WTC11 (cell line): ENCODE measurements at places on chromosomes 16 and 17. TPM values are rescaled to one million over a fixed set of nuclear protein-coding genes. Genes with fewer than 3 reads are reported as not detected.

VASN gene
- 8.0 to 9.1 TPM (median 8.3 TPM) in 3 replicates for total RNA-seq

TP53TG3C gene
- total RNA-seq = not detected in 3 replicates

TEN1 gene
- total RNA-seq = 15.6 to 18.4 TPM (median 17.2 TPM) in 3 replicates

AANAT gene
- total RNA-seq = 0.17 to 0.57 TPM in 2 of 3 replicates, not detected in the other

NOL3 gene
- total RNA-seq = 8.5 to 10.6 TPM (median 9.7 TPM) in 3 replicates

ATXN7L3 gene
- total RNA-seq = 113 to 124 TPM (median 114 TPM) in 3 replicates

RDM1 gene
- total RNA-seq = 4.7 to 6.4 TPM (median 5.2 TPM) in 3 replicates

MYOCD gene
- 0.78 to 1.2 TPM (median 0.85 TPM) in 3 replicates for total RNA-seq

- DNase-seq = no peak
- H3K36me3 ChIP-seq = no peaks in the 10 kb centered on the region
- H3K4me1 ChIP-seq = peaks cover 3% of the 10 kb centered on the region; the same call in 1 of the 2 replicates
- H3K4me3 ChIP-seq = no peak overlapping the region
- H3K27ac ChIP-seq = no peak overlapping the region
Observed at GRCh38 chr16:50712956-50713355, 19.6 kb downstream of the NOD2 start.

GRCh38 chr16:85470873-85471272, 142.2 kb upstream of the GSE1 start:
- H3K27ac ChIP-seq = no peak overlapping the region
- H3K27me3 ChIP-seq = 0 out of 2 replicates have a peak, but pooled peaks cover 2% of the 10 kb centered on the region
- H3K4me1 ChIP-seq = peaks cover 25% of the 10 kb centered on the region
- H3K4me3 ChIP-seq = no peak overlapping the region
- DNase-seq = no peak
- H3K36me3 ChIP-seq = no peaks in the 10 kb centered on the region

DNA sequence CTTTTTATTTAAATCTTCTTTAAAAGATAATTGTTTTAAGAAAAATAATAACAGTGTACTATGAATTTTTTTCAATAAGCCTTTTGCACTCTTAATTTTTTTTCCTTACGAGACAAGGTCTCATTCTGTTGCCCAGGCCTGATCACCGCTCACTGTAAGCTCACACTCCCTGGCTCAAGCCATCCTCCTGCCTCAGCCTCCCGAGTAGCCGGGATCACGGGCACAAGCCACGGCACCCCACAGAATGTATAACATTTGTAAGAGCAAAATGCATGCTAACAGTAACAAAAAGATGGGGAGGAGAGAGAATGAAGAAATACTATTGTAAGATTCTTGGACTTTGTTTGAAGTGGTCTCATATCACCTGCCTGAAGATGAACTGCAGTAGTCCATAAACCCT, 126.9 kb upstream of the CHMP6 start:
- H3K36me3 ChIP-seq = peaks cover 9% of the 10 kb centered on the region; the same call in 1 of the 2 replicates
- H3K4me3 ChIP-seq = no peak overlapping the region
- H3K4me1 ChIP-seq = peaks cover 24% of the 10 kb centered on the region

GRCh38 chr16:60485872-60486489, 1550.3 kb downstream of the CDH8 start:
- no peak for DNase-seq
- no peak overlapping the region for H3K27ac ChIP-seq
- H3K4me3 ChIP-seq = no peak overlapping the region
- H3K4me1 ChIP-seq = peaks cover 8% of the 10 kb centered on the region; the same call in 1 of the 2 replicates

DNA sequence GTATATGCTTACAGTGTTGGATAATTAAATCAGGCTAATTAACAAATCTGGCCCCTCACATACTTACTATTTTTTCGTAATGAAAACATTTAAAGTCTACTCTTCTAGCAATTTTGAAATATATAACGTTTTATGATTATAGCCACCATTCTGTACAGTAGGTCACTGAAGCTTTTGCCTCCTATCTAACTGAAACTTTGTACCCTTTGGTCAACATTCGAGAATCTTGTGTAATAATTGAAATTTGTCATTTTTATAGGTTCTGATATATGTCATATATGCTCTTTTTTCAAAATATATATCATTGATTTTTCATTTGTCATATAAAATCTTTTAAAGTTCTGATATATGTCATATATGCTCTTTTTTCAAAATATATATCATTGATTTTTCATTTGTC, 12.7 kb downstream of the PHKB start:
- H3K4me1 ChIP-seq = peaks cover 4% of the 10 kb centered on the region
- no peak for DNase-seq

GRCh38 chr16:11174141-11174540, 81.9 kb downstream of the SOCS1 start:
- no peaks in the 10 kb centered on the region for H3K4me1 ChIP-seq
- H3K36me3 ChIP-seq = no peaks in the 10 kb centered on the region
- H3K27me3 ChIP-seq = no peaks in the 10 kb centered on the region
- no peak overlapping the region for H3K4me3 ChIP-seq
- no peak for DNase-seq
- H3K27ac ChIP-seq = peak overlapping the region; percentile 34; the same call in 1 of the 2 replicates

GRCh38 chr16:22955461-22956070, 141.6 kb downstream of the HS3ST2 start:
- H3K4me1 ChIP-seq = peaks cover 13% of the 10 kb centered on the region
- no peak overlapping the region for H3K27ac ChIP-seq
- no peak for DNase-seq

DNA sequence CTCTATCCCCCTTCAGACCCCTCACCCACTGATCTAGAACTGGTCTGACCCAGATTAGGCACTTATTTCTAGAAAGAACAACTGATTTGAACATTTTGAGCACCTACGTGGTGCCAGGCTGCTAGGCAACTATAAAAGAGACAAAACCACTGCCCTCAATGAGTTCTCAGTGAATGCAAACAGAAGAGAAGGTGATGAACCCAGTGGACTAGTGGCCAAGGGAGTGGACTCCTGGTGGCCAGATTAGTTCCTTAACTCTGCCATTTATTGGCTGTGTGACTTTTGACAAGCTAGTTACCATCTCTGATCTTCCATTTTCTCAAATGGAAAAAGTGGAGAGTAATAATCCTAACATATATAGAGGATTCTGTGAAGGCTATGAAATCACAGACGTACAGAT, 259.1 kb upstream of the SALL1 start:
- DNase-seq = no peak
- no peak overlapping the region for H3K4me3 ChIP-seq
- no peaks in the 10 kb centered on the region for H3K36me3 ChIP-seq
- H3K27ac ChIP-seq = no peak overlapping the region

GRCh38 chr17:48556229-48556575, 11.3 kb upstream of the HOXB2 start:
- DNase-seq = no peak
- no peak overlapping the region for H3K27ac ChIP-seq
- peaks cover 38% of the 10 kb centered on the region for H3K4me1 ChIP-seq
- no peaks in the 10 kb centered on the region for H3K36me3 ChIP-seq
- H3K27me3 ChIP-seq = peaks cover 100% of the 10 kb centered on the region; the same call in 1 of the 2 replicates

DNA sequence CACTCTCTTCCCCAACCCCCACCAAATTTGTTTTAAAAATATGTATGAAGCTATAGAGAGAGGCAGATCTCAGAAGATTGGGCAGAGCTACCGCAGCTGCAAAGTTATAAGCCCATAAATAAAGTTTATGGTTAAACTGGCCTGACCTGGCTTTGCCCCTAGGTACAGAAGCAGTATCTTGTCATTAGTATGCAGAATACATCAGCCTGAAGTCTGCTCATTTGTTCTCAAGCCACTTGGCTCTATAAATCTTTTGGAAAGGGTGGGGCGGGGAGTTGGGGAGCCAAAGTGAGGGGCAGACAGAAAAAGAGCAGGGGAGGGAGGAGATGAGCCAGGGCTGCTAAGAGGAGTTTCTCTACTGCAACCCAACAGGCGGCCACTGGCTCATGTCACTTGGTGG, 113.2 kb downstream of the SOX9 start:
- H3K36me3 ChIP-seq = no peaks in the 10 kb centered on the region
- peaks cover 6% of the 10 kb centered on the region for H3K27me3 ChIP-seq
- no peak overlapping the region for H3K27ac ChIP-seq
- DNase-seq = no peak
- H3K4me3 ChIP-seq = no peak overlapping the region
- peaks cover 43% of the 10 kb centered on the region for H3K4me1 ChIP-seq

DNA sequence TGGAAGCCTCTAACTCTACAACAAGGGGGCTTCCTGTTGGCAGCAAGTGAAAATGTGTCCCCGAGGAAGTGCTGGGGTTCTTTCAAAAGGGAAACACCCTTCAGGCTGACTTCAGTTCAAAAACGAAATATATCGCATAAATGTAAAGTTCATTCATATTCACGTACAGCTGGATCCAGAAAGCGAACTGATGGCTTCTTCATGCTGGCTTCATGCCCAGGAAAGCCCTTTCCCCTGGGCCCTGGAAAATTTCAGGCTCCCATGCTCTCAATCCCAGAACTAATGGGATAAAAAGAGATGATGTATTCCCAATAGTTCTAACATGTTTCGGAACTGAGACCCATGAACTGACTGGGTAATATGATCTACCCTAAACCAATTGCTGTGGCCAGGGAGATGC, 104.7 kb upstream of the CDH13 start:
- no peak overlapping the region for H3K27ac ChIP-seq
- no peaks in the 10 kb centered on the region for H3K36me3 ChIP-seq
- no peak overlapping the region for H3K4me3 ChIP-seq

DNA sequence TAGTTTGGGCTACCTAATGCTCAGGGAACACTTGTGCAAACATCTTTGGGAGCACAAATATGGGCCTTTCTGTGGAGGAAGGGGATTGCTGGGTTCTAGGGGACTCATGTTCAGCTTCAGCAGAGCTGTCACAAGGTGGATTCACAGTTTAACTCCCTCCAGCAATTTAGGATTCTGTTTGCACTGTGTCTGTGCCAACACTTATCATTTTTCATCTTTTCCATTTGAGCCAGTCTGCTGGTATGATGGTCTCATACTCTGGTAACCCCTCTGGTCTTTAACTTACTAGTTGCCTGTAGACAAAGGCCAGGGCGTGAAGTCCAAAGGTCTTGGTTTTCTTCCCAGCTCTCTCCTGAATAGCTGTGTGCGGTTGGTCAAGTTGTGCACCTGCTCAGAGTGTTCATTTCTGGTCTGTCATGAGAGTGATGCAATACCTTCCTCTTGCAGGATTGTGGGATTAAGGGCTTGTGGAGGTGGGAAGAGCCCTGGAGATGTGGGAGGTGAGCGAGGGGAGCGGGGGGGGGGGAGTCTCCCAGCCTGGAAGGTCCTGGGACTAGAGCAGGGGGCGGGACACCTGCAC, 152.6 kb downstream of the CMIP start:
- H3K4me1 ChIP-seq = peaks cover 26% of the 10 kb centered on the region
- no peak for DNase-seq
- no peaks in the 10 kb centered on the region for H3K27me3 ChIP-seq
- no peaks in the 10 kb centered on the region for H3K36me3 ChIP-seq
- peak overlapping the region; percentile 40; the same call in 1 of the 2 replicates for H3K27ac ChIP-seq
- no peak overlapping the region for H3K4me3 ChIP-seq

DNA sequence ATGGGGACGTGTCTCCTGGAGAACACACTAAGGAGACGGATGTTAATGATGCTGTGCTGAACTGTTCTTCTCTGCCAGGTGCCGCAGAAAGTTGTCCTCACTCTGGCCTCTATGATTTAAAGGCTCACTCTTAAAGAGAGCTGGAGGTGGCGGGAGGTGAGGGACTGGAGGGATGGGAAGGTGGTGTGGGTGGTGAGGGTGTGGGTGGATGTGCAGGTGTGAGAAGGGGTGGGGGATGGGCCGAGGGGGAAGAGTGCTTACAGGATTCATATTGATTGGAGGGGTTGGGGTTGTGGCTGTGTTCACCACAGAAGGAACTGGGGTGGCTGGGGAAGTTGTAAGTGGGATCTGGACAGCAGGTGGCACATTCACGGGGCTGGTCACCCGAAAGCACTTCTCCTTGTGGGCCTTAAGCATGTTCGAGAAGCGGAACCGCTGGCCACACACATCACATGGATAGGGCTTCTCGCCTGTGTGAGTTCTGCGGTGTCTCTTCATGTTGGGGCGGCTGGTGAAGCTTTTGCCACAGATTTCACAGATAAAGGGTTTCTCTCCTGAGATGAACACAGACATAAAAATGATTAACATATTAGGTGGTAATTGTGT, 63.6 kb downstream of the ZNF652 start:
- peaks cover 10% of the 10 kb centered on the region for H3K36me3 ChIP-seq
- no peaks in the 10 kb centered on the region for H3K27me3 ChIP-seq
- no peak for DNase-seq
- no peak overlapping the region for H3K4me3 ChIP-seq

DNA sequence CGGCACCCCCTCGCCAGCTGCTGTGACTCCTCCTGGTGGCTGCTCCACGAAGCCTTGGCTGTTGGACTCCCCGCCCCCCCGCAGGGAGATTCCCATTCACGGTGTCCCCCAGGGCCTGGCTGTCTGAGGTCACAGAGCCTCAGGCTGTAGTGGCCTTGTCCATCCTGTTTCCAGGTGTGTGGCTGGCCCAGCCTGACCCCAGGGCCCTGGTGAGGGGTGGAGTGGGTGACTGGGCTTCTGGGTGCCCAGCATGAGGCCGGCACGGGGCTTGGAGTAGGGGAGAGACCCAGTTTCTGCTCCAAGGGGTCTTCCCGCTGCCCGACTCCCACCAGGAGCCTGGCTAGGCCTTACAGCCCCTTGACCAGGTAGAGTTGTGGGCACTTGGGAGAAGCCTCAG, 10.4 kb downstream of the PRSS27 start:
- no peaks in the 10 kb centered on the region for H3K4me1 ChIP-seq
- H3K27ac ChIP-seq = no peak overlapping the region
- no peaks in the 10 kb centered on the region for H3K27me3 ChIP-seq
- no peak overlapping the region for H3K4me3 ChIP-seq
- DNase-seq = no peak
- peaks cover 10% of the 10 kb centered on the region for H3K36me3 ChIP-seq

- H3K27me3 ChIP-seq = no peaks in the 10 kb centered on the region
- peaks cover 9% of the 10 kb centered on the region for H3K4me1 ChIP-seq
- no peak overlapping the region for H3K4me3 ChIP-seq
- H3K36me3 ChIP-seq = peaks cover 8% of the 10 kb centered on the region
Observed at GRCh38 chr16:47578573-47578972, 117.4 kb downstream of the PHKB start.

GRCh38 chr16:68117884-68118283, 32.7 kb downstream of the NFATC3 start:
- no peak overlapping the region; the same call in 1 of the 2 replicates for H3K27ac ChIP-seq
- H3K4me3 ChIP-seq = no peak overlapping the region
- H3K4me1 ChIP-seq = peaks cover 3% of the 10 kb centered on the region; the same call in 1 of the 2 replicates

GRCh38 chr16:78285437-78285922, 186.0 kb downstream of the WWOX start:
- H3K4me1 ChIP-seq = peaks cover 35% of the 10 kb centered on the region
- H3K27me3 ChIP-seq = no peaks in the 10 kb centered on the region
- H3K27ac ChIP-seq = no peak overlapping the region
- DNase-seq = no peak
- H3K36me3 ChIP-seq = no peaks in the 10 kb centered on the region

DNA sequence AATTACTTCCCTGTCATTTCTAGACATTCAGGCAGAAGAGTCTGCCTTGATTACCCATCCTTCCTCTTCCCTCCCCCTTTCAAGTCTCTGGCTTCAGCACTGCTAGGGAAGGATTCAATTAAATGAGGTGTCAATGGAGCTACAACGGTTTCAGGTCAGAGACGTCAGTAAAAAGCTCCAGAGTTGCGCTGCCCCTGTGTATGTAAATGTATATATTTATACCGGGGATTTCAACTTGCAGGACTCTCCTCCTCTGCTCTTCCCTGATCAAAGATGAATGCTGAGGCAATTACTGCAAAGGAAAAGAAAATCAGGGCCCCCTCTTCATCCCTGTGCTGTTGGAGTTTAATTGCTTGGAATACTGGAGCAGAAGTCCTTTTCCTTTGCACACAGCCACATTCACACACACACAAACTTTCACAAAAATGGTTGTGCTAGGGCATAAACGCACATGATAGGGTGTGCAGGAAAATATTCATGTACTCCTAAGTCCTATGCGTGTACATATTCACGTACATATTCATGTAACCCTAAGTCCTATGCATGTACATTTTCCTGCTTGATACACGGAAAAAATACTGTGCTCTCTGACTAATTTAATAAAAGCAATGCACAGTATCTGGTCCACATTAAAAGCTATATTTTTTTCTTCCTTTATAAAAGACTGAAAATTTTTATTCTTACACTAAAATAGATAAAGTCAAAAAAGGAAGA, 129.7 kb upstream of the PMFBP1 start:
- no peak overlapping the region for H3K27ac ChIP-seq
- no peaks in the 10 kb centered on the region for H3K27me3 ChIP-seq
- no peak for DNase-seq
- no peaks in the 10 kb centered on the region for H3K4me1 ChIP-seq
